Foreskin keratinocyte (primary cell): ENCODE measurements at places on chromosomes 1 and 21.

- DNase-seq, result no peak
Observed at GRCh38 chr1:9658199-9658598, 6.7 kb downstream of the PIK3CD start.

DNA sequence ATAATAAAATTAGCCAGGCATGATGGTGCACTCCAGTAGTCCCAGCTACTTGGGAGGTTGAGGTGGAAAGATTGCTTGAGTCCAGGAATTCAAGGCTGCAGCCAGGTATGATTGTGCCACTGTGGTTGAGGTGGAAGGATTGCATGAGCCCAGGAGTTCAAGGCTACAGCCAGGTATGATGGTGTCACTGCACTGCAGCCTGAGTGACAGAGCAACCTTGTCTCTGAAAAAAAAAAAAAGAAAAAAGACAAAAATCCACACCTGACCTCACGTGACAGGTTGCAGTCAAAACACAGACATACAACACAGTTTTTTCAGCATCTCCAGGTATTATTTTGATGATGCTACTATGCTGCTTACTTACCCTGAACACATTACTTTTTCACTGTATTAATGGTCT, 4.3 kb upstream of the AK2 start:
- no peak for DNase-seq

DNA sequence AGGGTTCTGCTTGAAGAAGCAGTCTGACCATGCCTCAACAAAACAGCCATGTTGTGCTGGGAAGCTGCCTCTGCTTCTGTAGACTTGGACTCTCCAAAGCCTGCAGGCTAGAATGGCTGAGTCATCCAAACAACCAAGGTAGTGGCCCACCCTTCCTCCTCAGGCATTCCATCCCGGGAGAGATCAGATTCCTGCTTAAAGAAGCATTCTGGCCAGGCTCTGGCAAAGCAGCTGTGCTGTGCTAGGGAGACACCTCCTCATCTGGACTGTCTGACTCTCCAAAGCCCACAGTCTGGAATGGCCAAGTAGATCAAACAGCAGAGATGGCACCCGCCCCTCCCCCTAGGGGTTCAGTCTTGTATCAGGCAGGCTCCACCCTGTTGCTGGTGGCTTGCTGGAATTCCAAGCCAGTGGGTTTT, 38.3 kb upstream of the F3 start:
- DNase-seq, result peak; percentile 94

DNA sequence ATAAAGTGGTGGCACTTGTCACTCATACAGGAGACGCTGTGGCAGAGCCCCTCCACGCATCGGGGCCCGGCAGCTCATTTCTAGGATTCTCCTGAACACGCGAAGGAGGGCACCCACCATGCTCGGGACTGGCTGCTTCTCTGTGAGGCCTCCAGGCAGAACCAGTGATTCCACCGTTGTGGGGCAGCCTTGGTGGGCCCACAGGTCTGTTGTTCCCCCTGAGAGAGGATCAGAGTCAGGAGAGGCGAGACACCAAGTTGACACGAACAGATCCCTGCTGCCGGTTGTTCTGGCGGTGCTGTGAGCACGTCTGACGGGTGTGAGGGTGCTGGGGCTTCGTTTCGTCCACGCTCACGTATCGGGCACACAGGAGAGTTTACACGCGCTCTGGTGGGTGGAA, 26.6 kb downstream of the PRKCZ start:
- DNase-seq, result no peak

- no peak for DNase-seq
Observed at GRCh38 chr1:44151332-44151731, 9.9 kb upstream of the KLF18 start.

GRCh38 chr1:209720326-209720725, 15.7 kb downstream of the HSD11B1 start:
- DNase-seq, result no peak

- no peak for DNase-seq
Observed at GRCh38 chr1:40435471-40435870, 14.8 kb upstream of the ZFP69B start.

DNA sequence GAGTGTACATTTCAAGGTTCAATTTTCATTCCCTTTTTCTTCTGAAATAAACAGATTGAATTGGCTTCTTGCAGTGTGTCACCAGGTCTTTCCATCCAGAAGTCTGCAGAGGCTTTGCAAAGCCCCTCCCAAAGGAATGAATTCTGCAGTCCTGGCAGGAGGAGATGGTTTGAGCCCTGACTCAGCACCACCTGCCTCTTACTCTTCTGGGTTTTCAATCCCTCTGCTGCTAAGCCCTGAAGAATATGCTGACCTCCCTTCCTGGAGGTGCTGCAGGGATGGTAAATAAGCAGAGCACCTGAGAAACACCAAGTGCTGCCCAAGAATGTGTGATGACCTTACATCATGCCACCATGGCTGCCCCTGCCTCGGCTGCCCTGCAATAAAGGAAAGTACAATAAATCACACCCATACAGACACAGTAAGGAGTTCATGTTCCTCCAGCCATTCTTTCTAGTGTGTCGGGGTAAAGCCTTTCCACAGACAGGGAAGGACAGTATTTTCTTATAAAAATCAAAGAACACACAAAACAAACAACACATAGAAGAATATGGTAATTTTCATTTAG, 209.2 kb downstream of the ZNF326 start:
- no peak for DNase-seq

DNA sequence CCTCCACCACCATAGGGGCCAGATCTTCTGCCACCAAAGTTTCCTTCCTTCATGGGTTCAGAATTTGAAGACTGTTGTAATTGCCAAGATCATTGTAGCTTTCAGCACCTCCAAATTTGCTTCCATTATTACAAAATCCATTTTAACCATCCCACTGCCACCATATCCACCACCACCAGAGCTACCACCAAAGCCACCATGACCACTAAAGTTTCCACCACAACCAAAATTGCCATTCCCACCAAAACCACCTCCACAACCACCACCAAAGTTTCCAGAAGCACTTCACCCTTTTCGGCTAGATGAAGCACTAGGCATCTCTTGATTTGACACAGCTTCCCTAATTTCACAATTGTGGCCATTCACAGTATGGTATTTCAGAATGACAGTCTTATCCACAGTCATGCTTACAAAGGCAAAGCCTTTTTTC, 45.2 kb downstream of the SLC30A7 start:
- DNase-seq, result no peak

DNA sequence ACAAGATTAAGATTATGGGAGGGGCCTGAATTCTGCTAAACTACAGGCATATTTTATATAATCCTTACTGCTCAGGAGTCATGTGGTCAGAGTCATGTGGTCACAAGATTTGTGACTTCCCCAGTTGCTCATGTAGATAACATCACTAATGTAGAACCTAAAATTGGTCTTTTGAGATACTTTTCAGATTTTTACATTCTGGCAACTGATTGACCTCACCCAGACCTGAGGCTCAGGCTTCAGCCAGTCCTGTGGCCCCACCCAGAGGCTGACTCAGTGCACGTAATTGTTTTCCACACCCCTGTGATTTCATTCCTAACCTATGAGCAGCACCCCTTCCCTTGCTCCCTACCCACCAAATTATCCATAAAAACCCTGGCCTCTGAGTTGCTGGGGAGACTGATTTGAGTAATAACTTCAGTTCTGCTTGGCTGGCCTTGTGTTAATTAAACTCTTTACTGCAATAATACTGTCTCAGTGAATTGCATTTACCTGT, 41.7 kb upstream of the ZNF326 start:
- DNase-seq, result peak; percentile 90

- DNase-seq, result no peak
Observed at GRCh38 chr1:6409053-6409452, 10.7 kb downstream of the HES2 start.

GRCh38 chr1:77484334-77484733, 198.1 kb downstream of the ZZZ3 start:
- DNase-seq, result no peak

DNA sequence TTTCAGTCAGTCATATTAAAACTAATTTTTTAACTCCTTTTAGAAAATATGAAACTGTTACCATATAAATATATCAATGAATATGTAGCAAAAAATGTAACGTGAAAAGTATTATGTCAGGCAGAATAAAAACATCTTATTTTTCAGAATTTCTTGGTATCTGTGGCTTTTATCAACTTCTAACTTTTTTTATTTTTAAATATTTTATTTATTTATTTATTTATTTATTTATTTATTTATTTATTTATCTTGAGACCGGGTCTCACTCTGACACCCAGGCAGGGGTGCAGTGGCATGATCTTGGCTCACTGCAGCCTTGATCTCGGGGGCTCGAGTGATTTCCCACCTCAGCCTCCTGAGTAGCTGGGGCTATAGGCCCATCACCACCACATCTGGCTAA, 87.6 kb downstream of the C21orf91 start:
- no peak for DNase-seq

DNA sequence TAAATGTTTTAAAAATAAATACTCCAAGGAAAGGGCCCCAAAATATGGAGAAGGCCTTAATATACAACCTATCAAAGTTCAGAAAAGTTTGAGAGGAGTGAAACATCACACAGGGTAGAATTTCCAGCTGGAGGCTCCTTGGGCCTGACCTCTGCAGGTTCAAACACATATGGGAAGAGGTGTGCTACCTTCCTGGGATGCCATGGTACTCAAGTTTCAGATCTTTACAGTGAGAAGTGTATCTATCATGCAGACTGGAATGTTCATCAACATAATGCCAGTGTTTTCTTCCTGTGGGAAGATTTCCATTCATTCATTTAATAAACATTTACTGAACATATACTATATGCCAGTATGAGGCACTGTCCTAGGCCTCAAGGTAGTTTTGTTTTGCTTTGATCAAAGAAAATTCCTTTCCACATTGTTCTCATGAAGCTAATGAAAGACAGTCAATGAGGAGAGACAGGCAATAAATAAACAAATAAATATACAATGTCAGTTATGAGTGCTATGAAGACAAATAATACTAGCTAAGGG, 14.6 kb upstream of the ADAR start:
- DNase-seq, result peak; percentile 81

GRCh38 chr1:204744107-204744779, 58.7 kb upstream of the LRRN2 start:
- no peak for DNase-seq

DNA sequence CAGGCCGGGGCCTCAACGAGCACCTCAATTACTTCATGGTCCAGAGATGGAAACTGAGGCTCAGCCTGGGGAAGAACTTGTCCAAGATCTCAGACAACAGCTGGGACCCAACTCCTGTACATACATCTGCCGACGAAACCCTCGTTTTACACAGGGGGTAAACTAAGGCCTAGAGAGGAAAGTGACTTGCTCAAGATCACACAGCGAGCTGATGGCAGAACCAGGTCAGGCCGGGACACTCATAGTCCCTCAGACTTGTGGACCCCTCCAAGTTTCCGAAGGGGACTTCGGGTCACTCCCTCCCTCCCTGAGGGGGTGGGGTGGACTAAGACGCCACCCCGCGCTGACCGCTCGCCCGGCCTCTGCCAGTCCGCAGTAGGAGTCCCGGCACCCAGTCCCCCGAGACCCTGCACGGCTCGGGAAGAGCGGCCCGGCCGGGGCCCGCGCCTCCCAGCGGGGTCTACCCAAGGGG, 430 bp downstream of the WASF2 start:
- DNase-seq, result peak; percentile 51

GRCh38 chr1:34744851-34745250, 10.0 kb upstream of the GJB5 start:
- no peak for DNase-seq

GRCh38 chr1:175129997-175130648, 62.5 kb downstream of the KIAA0040 start:
- no peak for DNase-seq

GRCh38 chr1:924656-925560, 1.2 kb downstream of the SAMD11 start:
- no peak for DNase-seq

- DNase-seq, result no peak
Observed at GRCh38 chr1:201673915-201674314, 135.0 kb downstream of the NAV1 start.

DNA sequence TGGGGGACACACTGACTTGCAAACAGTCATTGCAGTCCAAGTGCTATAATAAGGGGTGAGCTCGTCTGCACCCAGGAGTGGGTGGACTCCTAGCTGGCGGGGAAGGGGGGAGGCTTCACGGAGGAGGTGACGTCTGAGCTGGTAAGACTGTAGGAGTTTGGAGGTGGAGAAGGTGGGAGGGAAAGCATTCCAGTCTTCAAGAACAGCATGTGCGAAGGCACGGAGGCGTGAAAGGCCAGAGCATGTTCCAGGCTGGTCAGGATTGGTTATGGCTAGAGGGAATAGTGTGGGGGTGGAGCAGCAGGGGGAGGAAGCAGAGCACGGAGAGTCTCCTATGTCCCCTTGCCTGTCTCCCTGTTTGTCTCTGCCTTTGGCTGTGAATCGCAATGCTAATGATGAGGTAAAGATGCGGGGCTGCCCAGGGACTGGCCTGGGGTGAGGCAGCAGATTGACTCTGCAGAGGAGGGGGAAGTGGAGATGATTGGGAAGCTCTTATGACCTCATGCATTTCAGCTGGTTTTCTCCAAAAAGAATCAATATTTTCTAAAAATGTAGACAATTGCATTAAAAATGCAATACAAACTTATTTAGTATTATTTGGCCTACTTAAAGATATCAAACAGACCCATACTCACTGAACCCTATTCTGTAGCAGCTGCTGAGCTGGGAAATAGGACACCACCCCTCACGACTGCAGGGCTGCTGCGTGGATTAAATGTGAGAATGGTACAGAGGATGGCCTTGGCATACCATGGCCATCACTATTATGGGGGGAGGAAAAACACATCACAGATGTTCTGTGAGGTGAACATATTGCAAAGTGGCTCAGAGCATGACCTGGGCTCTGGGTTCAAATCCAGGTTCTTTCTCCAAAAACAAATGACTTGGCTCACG, 2.6 kb upstream of the ZNF436 start:
- no peak for DNase-seq

DNA sequence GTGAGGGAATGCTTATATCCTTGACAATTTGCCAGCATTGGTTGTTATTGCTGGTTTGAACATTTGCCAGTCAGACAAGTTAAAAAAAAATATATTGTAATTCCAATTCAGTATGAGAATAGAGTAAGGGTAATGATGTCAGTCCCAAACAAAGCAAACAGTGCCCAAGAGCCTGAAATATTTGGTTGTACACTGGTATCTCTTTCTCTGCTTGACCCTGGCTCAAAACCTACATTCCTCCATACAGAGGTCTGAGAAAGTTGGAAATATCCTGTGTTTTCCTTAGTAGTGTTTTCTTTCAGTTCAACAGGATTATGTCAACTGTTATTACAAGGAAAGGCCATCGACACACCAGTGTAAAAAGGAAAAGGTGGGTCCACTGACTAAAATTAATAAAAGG, 145.6 kb downstream of the MRPL39 start:
- DNase-seq, result no peak

- no peak for DNase-seq
Observed at GRCh38 chr1:57549300-57549699, 125.4 kb upstream of the DAB1 start.

GRCh38 chr1:67532452-67533216, 102.4 kb upstream of the SERBP1 start:
- DNase-seq, result peak; percentile 72
